ENCODE measurements at places on chromosomes 6 and 20.
A peak's percentile ranks its signal among the peaks of the same experiment; 100 is the strongest.

DNA sequence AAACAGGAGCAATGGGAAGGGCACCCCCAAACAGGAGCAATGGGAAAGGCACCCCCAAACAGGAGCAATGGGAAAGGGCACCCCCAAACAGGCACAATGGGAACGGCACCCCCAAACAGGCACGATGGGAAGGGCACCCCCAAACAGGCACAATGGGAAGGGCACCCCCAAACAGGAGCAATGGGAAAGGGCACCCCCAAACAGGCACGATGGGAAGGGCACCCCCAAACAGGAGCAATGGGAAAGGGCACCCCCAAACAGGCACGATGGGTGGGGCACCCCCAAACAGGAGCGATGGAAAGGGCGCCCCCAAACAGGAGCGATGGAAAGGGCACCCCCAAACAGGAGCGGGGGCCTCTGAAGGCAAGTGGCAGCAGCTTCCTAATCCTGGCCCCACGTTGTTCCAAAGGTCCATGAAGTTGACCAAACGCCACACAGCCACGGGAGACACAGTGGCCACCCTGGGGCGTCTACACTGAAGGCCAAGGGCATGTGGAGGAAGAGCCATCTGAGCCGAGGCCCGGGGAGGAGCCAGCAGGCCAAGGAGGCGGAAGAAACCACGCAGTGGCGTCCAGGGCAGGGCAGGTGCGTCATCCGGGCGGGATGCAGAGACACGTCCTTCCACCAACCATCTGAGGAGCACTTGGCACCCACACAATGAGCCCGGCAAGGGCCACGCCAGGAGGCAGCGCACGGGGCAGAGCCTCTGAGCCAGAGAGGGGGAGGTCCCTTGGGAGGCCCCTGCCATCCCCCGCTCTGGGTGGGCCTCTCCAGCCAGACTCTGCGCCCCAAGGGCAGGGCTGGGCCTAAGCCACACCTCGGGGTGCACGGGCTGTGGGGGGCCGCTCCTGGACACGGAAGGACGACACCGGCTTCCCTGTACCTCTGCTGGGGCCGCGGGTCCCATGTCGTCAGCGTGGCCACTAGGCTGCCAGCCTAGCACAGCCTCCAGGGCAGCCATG, 21.5 kb upstream of the NTSR1 start:
- no peak for DNase-seq

- DNase-seq, result no peak
Measured at GRCh38 chr6:119322034-119322433, 27.5 kb downstream of the MAN1A1 start.

GRCh38 chr20:21705575-21706260, at the start of gene PAX1:
Gene PAX1 (plus strand): TSS chr20:21705664. CDS start chr20:21705713, 49 bp downstream.
- no peak for DNase-seq

GRCh38 chr6:3196770-3197169, 30.7 kb downstream of the TUBB2B start:
- no peak for DNase-seq

DNA sequence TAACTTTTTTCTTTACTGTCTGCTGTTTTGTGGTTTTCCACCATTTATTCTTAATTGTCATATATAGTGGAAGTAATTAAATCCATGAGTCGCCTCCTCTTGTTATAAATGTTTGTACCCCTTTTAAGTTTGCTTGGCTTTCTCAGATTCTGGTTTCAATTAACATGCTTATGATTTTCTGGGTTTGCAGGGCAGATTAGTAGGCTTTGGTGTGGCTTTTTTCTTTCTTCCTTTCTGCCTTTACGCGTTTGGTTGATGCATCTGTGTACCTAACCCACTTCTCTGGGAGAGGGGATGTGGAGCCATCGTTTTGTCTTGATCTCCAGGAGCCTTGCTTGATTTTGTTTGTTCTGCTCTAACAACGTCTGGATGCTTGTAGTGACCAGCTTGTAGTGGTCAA, 100.4 kb downstream of the JARID2 start:
- DNase-seq, result no peak

- DNase-seq, result no peak
Measured at GRCh38 chr6:24974182-24975171, 38.7 kb upstream of the RIPOR2 start.

- DNase-seq, result no peak
Measured at GRCh38 chr6:76942203-76942966, 520.9 kb downstream of the HTR1B start.

GRCh38 chr6:133895573-133896343, 6.8 kb downstream of the TCF21 start:
- DNase-seq, result no peak

- no peak for DNase-seq
Measured at GRCh38 chr6:97423190-97423589, 140.2 kb upstream of the MMS22L start.

DNA sequence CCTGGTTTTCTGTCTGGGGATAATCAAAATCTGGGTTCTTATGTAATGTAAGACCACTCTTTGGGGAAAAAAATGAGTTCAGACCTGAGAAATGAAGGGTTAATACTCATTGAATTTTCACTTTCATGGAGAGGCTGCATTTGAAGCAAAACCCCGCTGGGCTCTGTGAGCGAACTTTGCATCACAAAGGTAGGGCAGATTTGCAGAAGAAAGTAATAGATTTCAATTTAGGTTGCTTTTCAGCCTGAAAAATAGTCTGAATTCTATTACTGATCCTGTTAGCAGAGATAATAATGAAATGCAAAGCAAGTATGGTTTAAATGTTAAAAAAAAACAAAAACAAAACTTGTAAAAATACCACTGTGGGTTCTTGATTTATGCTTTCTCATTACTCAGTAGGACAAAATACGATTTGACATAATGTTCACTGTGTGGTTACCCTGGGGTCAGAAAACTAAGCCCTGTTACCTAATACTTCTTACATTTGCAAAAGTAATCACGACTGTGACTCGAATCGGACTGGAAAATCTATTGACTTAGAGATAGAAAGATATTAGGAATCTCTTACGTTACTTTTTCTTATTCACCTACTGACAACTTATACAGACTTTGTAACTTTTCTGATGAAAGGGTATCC, 72.2 kb downstream of the UST start:
- DNase-seq, result no peak

DNA sequence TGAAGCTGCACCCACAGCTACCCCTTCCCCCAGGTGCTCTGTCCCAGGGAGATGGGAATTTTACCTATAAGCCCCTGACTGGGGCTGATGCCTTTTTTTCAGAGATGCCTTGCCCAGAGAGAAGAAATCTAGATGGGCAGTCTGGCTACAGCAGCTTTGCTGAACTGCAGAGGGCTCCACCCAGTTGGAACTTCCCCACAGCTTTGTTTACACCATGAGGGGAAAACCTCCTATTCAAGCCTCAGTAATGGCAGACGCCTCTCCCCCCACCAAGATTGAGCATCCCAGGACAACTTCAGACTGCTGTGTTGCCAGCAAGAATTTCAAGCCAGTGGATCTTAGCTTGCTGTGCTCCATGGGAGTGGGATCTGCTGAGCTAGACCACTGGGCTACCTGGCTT, 122.6 kb upstream of the MOCS1 start:
- no peak for DNase-seq

GRCh38 chr20:8790442-8791074, 278.3 kb upstream of the PLCB4 start:
- peak; percentile 20 for DNase-seq

DNA sequence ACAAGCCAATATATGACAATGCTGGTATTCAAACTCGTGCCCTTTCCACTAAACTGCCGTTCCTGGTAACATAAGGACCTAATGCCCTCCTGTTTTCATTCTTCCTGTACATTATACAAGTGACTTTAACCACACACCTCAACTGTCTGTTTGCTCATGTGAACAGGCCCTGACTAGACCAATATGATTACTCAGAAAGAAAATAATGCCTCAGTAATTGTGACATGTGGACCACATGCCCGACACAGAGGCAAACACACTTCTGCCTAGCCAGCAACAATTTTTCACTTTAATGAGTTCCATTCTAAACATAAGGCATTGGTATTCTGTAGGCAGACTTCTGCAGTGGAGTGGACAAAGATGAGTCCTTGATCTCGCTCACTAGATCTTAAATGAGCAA, 30.0 kb downstream of the SLC22A16 start:
- DNase-seq, result no peak

DNA sequence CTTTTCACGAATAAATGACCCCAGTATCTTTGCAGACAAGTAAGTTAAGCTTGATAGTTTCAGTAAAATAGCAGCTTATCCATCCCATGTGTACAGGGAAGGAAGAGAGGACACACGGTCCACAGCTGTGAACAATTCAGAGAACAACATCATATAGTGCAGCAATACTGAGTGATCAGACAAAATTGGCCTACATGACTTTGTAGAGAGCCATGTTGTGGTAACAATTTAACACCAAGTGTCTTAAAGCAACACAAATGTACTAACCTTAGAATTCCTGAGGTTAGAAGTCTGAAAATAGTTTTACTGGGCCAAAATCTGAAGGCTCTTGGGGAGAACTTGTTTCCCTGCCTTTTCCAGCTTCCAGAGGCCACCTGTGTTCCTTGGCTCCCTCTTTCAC, 12.5 kb downstream of the FAM184A start:
- no peak for DNase-seq
